Activated CD4-positive, alpha-beta T cell treated with anti-CD3 and anti-CD28 coated beads for 1 hour (primary cell): ENCODE measurements at places on chromosomes 11 and 22.
A peak's percentile ranks its signal among the peaks of the same experiment; 100 is the strongest.

GRCh38 chr22:49447837-49448236 is 379.8 kb downstream of the BRD1 start:
- DNase-seq = no peak

GRCh38 chr22:36183446-36183845 is 18.2 kb downstream of the APOL4 start:
- no peak for DNase-seq

GRCh38 chr22:49404020-49404419 is 423.7 kb downstream of the BRD1 start:
- DNase-seq = no peak

- DNase-seq = no peak
These were observed 6.0 kb downstream of the KBTBD4 start for GRCh38 chr11:47572715-47573255.

- no peak for DNase-seq
These were observed 4.7 kb downstream of the PITPNM1 start for GRCh38 chr11:67500484-67500821.

GRCh38 chr11:35650467-35650866 is 12.1 kb upstream of the TRIM44 start:
- no peak for DNase-seq

- no peak for DNase-seq
These were observed 158.8 kb downstream of the TTC17 start for GRCh38 chr11:43517518-43517917.

DNA sequence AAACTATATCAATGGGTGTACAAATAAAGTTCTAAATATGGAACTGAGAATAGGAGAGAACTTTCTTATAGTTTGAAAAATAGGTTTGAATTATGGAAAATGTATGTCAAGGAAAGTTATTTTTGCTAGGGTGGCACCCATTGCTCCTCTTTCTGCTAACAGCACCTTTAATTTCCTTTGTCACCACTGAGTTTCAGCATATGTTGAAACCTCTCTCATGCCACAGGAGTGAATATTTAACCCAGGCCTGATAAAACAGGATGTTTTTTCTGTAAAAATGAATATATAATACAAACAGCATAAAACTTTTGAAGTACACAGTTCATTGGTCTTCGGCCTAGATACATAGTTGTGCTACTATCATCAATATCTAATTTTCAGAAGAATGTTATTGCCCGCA is 385.5 kb upstream of the ANO5 start:
- no peak for DNase-seq

DNA sequence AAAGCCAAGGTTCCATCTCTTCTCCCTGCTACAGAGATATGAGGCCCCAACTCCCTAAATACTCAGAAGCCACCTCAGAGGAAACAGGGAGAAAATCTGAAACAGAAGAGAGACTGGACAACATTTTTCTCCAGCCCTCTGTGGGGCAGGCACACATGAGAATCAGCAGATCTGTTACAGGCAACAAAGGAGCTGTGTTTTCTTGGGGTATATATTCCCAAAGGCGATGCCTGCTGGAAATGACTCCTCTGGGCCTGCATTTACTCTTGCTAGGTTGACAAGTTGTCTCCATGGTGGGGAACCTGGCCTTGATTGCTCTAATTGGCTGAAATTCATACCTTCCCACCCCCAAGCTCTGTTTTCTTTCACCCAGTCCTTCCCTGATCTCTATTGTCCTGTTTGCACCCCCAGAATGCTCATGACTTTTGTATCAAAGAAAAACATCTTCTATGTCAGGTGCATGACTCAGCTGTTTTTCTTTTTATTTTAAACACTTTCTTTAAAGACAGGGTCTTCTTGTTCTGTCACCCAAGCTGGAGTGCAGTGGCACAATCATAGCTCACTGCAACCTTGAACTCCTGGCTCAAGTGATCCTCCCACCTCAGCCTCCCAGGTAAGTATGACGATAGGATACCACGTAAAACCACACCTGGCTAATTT is 23.5 kb upstream of the P2RY6 start:
- DNase-seq = no peak

GRCh38 chr22:38504731-38505540 is 1.2 kb downstream of the DDX17 start:
- DNase-seq = peak; percentile 27

DNA sequence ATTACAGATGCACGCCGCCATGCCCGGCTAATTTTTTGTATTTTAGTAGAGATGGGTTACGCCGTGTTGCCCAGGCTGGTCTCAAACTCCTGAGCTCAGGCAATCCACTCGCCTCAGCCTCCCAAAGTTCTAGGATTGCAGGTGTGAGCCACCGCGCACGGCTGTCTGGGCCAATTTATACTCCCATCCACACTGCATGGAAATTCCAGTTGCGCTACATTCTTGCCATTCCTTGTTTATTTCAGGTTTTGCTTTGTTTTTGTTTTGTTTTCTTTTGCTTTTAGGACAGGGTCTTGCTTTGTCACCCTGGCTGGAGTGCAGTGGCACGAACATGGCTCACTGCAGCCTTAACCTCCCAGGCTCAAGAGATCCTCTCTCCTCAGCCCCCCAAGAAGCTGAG is 11.0 kb upstream of the CAPRIN1 start:
- DNase-seq = no peak

DNA sequence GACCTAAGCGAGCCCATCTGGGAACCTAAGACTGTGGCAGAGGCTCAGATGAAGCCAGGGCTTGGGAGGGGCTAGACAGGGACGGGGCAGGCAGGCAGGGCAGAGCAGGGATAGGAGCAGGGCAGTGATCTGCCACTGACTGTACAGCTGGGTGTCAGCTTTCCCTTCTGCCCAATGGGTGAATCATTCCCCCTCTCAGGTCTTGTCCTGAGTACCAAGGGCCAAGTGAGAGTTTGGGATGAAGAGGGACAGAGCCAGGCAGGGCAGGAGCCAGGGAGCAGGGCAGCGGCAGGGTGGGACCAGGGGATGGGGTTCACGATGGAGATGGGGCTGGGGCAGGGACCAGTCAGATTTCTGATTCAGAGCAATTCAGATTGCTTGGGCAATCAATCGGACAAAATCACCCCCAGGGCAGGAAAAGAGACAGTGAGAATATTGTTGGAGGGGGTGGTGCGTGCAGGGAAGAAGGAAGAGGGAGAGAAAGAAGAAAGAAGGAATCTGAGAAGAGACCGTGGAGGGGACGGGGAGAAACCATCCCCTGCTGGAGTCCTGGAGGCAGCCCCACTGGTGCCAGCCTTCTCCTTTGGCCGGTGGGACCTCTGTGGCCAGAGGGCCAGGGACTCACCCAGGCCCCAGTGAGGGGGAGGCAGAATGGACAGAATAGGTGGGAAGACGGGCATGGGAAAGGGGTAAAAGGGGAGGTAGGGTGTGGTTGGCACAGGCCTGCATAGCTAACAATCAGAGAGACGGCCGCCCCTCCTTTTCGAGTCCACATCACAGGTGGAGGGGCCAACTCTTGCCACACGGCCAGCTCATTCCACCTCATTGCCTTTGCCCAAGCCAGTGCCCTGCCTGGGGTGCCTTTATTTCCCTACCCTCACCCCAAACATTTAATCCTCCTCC is 47.2 kb downstream of the CYTH4 start:
- DNase-seq = no peak

- DNase-seq = no peak
These were observed 26.5 kb downstream of the CWC15 start for GRCh38 chr11:94946812-94947211.

DNA sequence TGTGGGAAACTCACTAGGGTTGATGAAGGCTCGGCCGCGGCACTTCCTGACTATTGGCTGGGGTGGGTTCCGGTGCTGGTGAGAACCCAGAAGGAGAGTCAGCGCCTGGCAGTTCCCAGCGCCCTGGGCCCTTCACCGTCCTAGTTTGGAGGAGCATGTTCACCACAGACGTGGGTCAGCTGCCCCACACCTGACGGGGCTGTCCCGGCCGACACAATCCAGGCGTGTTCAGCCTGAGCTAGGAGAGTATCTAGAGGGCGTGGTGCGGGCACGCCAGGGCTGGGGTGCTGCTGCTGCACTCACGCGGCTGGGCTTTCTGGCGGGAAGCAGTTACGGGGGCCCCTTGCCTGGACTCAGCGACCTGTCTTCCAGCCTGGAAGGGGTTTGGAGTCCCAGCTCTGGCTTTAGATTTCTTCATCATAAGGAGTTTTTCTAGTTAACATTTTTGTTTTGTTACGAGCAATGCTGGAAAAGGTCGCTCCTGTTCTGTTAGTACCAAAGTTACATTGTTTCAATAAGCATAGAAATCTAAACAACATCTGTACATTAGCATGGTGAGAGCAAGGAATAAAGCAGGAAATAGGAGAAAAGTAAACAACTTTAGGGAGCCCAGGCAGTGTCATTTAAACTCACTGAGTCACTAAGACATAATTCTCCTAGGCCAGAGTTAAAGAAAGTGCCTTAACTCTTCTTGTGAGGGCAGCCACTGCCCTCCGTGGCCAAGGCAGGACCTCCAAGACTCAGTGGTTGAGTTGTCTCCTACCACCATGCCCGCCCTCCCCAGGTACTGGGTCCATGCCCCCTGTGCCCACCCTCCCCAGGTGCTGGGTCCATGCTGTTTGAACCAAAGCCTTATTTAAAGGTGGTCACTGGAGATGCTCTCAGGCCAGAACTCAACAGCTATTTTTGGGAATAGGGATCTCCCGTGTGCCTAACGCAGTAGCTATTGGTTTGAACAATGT is 12.1 kb upstream of the ADORA2A start:
- DNase-seq = no peak

- no peak for DNase-seq
These were observed 113.1 kb upstream of the HSD17B12 start for GRCh38 chr11:43567396-43567975.

GRCh38 chr22:37206841-37207821 is 5.1 kb downstream of the SSTR3 start:
- DNase-seq = no peak

- DNase-seq = no peak
These were observed 47.3 kb downstream of the TSPAN18 start for GRCh38 chr11:44774108-44774507.

GRCh38 chr11:13669544-13670488 is 1.3 kb downstream of the FAR1 start:
- DNase-seq = no peak

GRCh38 chr11:10561043-10561818 is 7.2 kb downstream of the LYVE1 start:
- no peak for DNase-seq

DNA sequence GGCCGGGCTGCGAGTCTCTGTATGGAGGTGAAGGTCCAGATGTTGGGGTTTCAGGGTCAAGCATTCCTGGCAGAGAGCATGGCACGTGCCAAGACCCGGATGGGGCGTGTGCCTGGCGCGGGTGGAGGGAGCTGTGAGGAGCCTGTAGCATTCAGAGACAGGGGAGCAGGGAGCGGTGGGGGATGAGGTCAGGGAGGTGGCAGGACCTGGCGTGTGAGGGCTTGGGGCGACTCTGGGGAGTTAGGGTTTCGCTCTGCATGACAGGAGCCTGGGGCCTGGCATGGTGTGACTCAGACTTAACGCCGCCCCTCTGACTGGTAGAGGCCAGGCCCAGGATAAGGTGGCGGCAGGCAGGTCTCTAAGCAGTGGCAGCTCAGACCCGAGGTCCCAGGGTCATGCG is 103.0 kb downstream of the KCNQ1 start:
- no peak for DNase-seq

DNA sequence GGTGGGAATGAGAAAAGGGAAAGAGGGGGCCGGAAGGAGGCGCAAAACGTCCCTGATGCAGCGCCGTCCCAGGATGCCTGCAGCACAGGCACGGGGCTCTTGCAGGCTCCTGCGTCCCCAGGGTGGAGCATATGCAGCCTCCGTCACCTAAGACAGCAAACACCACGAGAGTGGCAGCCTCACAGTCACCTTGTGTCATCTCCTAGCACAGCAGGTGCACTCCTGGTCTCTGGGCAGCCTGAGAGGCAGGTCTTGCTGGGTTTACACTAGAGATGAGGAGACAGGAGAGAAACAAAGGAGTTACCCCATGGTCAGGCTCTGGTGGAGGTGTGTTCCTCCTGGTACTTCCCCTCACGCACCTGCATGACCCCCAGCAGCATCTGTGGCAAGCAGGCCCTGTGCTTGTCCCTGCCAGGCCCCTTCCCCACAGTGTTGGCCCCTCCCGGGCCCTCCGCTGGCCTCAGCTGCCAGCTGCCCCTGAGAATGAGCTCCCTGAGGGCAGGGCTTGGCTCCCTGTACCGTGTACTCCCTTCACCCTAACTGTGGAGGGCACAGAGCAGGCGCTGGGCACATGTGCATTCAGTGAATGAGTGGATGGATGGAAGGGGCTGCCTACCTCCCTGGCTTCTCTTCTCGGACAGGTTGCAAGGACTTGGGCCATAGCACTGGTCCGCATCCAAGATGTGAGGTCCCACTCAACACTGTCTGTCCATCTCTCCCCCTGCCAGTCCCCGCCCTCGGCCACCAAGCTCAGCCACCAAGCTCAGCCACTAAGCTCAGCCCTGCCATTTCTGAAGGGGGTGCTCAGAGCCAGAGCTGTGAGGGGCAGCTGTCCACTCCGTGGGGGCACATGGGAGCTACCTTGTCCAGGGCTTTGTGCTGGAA is 988.6 kb downstream of the BRD1 start:
- no peak for DNase-seq
